T-cell (primary cell): ENCODE measurements at places on chromosomes 5 and 9. TPM values are rescaled to one million over a fixed set of nuclear protein-coding genes. Genes with fewer than 3 reads are reported as not detected.
A peak's percentile ranks its signal among the peaks of the same experiment; 100 is the strongest.

Gene TRIM7
- total RNA-seq = 3.1 TPM

Gene OTP
- not detected for total RNA-seq

Gene NR4A3
- total RNA-seq = 24.6 TPM

Gene SPATA31A3
- total RNA-seq = not detected

GRCh38 chr5:133742431-133742988 is 130.2 kb upstream of the FSTL4 start:
- H3K4me1 ChIP-seq = no peaks in the 10 kb centered on the region
- no peak overlapping the region for H3K27ac ChIP-seq
- H3K27me3 ChIP-seq = no peaks in the 10 kb centered on the region
- H3K4me3 ChIP-seq = no peak overlapping the region
- DNase-seq = no peak

DNA sequence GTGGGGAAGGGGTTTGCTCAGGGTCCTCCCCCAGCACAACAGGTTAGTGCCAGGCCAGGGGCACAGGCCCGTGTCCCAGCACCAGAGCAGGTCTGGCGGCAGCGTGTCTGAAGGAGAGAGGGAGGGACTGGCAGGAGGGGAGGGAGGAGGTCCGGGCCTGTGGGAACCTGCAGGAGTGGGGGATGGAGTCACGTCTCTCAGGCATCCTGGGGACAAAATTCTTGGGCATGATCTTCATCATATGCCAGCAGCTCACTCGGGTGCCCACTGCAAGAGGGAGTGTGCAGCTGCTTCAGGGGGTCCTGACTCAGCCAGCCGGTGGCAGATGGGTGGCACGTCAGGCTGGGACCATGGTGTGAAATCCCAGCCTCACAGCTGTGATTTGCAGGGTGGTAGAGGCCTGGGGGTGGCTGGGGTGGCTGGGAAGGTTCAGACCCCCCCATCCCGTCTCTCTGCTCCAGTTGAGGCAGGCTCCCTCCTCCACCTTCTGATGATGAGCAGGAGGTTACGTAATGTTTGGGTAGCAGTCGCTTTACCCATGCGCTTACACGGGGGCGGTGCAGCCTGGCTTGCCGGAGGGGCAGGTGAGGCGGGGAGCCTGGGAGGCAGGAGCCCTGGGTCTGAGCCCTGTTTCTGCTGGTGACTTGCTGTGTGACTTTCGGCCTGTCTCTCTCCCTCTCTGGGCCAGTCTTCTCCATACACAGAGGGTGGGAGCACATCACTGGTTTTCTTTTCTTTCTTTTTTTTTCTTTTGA is 40.5 kb downstream of the NCS1 start:
- H3K27ac ChIP-seq = no peak overlapping the region
- peaks cover 16% of the 10 kb centered on the region for H3K27me3 ChIP-seq
- no peak overlapping the region for H3K4me3 ChIP-seq

DNA sequence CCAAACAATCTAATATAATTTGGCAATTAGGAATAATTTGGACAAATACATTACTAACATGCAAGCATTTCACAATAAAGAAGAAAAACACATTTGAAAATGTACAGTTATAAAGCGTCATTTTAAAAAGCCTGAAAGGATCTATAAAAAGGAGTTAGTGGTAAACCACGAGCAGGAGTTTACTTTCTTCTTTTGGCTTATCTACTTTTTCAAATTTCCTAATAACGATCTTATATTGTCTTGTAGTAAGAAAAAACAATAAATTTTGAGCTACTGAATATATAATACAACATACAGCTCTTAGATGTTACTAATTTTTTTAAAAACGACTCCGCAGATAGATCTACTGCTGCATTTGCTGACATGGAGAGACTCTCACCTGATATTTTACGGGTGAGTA is 79.9 kb downstream of the SMIM23 start:
- no peaks in the 10 kb centered on the region for H3K27me3 ChIP-seq
- no peaks in the 10 kb centered on the region for H3K4me1 ChIP-seq
- no peak for DNase-seq
- H3K36me3 ChIP-seq = peaks cover 6% of the 10 kb centered on the region
- no peak overlapping the region for H3K4me3 ChIP-seq
- no peak overlapping the region for H3K27ac ChIP-seq

DNA sequence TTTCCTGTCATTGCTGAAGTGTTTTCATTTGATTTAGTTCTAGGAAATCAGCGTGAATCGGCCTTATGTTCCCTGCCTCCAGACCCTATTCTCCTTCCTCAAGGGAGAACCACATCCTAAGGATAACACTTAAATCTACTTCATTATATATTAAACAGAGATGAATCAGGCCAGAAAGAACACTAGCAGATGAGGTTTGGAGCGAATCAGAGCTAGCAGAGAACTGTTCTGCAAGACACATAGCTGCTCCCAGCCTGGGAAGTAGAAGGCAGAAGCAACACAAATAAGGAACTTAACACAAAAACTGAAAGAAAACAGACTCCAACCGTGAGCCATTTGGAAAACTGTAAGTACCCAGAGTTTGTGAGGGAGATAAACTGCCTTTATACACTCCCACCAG is 718.2 kb downstream of the SEMA5A start:
- no peaks in the 10 kb centered on the region for H3K36me3 ChIP-seq
- DNase-seq = no peak
- no peaks in the 10 kb centered on the region for H3K4me1 ChIP-seq
- H3K4me3 ChIP-seq = no peak overlapping the region
- H3K27ac ChIP-seq = no peak overlapping the region
- H3K27me3 ChIP-seq = no peaks in the 10 kb centered on the region

- H3K4me1 ChIP-seq = no peaks in the 10 kb centered on the region
- no peak overlapping the region for H3K27ac ChIP-seq
- H3K4me3 ChIP-seq = no peak overlapping the region
- no peaks in the 10 kb centered on the region for H3K27me3 ChIP-seq
- no peaks in the 10 kb centered on the region for H3K36me3 ChIP-seq
Measured at GRCh38 chr9:108374626-108375025, 481.2 kb downstream of the ACTL7B start.

DNA sequence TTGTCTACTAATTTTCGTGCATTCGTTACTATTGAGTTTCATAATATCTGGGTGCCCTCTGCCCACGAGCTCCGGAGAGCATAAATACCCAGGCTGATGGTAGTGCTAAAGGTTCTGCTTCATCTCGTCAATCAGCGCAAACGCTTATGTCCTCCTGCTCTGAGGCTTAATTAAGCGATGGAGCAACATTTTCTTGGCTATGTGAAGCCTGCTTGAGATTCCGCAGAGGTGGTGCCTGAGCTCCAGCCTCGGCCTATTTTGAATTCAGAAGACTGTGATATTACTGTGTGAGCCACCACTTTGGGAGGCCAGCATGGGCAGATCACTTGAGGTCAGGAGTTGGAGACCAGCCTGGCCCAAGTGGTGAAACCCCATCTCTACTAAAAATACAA is 44.8 kb downstream of the ANXA2R start:
- DNase-seq = no peak
- H3K4me3 ChIP-seq = peak overlapping the region; percentile 83
- peaks cover 17% of the 10 kb centered on the region for H3K4me1 ChIP-seq
- no peaks in the 10 kb centered on the region for H3K36me3 ChIP-seq

- H3K36me3 ChIP-seq = no peaks in the 10 kb centered on the region
- no peaks in the 10 kb centered on the region for H3K27me3 ChIP-seq
- no peak overlapping the region for H3K4me3 ChIP-seq
- no peak overlapping the region for H3K27ac ChIP-seq
- no peak for DNase-seq
Measured at GRCh38 chr9:137499858-137500661, 40.9 kb upstream of the NSMF start.

GRCh38 chr5:13354611-13355010 is 589.9 kb downstream of the DNAH5 start:
- no peaks in the 10 kb centered on the region for H3K36me3 ChIP-seq
- no peaks in the 10 kb centered on the region for H3K4me1 ChIP-seq
- no peak overlapping the region for H3K27ac ChIP-seq
- no peak for DNase-seq

GRCh38 chr9:37715991-37716505 is 37.6 kb upstream of the TRMT10B start:
- peaks cover 4% of the 10 kb centered on the region for H3K27me3 ChIP-seq
- H3K4me1 ChIP-seq = no peaks in the 10 kb centered on the region
- no peaks in the 10 kb centered on the region for H3K36me3 ChIP-seq
- H3K4me3 ChIP-seq = no peak overlapping the region
- no peak overlapping the region for H3K27ac ChIP-seq
